ENCODE measurements at places on chromosomes 7 and 10. TPM values are rescaled to one million over a fixed set of nuclear protein-coding genes. Genes with fewer than 3 reads are reported as not detected.

The PPP1R3C gene
- 0.72 TPM for total RNA-seq

The NPTX2 gene
- total RNA-seq = 1.3 TPM

The NEURL1 gene
- under 0.01 TPM for total RNA-seq

The UCMA gene
- not detected for total RNA-seq

The FAM131B gene
- 1.4 TPM for total RNA-seq

Data from endothelial cell of coronary artery (primary cell).